CD4-positive, alpha-beta T cell treated with Interleukin-17A for 1 hour (primary cell): ENCODE measurements at places on chromosomes 6 and 20.

DNA sequence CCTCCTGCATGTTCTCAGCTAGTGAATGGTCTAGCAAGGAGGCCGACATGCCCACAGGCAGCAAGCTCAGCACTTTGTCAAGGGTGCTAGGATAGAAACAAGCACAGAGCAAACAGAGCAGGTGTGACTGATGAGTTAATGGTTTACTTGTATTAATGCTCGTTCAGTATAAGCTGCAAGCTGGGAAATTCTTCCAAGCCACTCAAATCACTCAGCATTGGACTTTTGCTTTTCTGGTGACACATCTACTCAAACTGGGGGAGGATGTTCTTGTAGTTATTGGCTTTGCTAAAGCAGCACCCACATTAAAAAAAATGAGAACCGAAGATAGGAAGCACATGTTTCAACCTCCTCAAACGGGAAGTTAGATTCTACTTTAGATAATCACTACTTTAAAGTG lies 43.1 kb upstream of the NEDD9 start:
- DNase-seq: peak; percentile 55

GRCh38 chr20:23200914-23201313 lies 114.8 kb upstream of the CD93 start:
- no peak for DNase-seq

- DNase-seq: no peak
These were observed 67.9 kb upstream of the RNF24 start for GRCh38 chr20:4083098-4083865.

- no peak for DNase-seq
These were observed 10.9 kb downstream of the FKBP1A start for GRCh38 chr20:1381753-1382591.

DNA sequence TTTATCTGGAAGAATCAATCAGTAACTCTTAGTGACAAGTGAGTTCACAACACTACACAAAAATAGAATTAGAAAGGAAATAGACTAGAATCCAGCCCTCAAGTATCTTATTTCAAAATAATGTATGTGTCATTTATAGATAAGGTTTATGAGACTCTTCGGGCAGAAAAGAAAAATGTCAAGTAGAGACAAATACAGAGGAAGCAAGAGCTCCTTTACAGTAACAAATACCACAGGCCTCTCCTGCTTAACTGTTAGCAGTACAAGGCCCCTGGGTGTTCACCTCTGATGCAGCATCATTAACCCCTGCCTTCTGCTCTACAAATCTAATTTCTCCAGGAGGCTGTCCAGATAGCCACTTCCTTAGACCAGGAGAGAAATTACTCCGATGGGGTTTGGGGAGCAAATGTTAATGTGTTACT lies 76.7 kb downstream of the UBE3D start:
- no peak for DNase-seq

DNA sequence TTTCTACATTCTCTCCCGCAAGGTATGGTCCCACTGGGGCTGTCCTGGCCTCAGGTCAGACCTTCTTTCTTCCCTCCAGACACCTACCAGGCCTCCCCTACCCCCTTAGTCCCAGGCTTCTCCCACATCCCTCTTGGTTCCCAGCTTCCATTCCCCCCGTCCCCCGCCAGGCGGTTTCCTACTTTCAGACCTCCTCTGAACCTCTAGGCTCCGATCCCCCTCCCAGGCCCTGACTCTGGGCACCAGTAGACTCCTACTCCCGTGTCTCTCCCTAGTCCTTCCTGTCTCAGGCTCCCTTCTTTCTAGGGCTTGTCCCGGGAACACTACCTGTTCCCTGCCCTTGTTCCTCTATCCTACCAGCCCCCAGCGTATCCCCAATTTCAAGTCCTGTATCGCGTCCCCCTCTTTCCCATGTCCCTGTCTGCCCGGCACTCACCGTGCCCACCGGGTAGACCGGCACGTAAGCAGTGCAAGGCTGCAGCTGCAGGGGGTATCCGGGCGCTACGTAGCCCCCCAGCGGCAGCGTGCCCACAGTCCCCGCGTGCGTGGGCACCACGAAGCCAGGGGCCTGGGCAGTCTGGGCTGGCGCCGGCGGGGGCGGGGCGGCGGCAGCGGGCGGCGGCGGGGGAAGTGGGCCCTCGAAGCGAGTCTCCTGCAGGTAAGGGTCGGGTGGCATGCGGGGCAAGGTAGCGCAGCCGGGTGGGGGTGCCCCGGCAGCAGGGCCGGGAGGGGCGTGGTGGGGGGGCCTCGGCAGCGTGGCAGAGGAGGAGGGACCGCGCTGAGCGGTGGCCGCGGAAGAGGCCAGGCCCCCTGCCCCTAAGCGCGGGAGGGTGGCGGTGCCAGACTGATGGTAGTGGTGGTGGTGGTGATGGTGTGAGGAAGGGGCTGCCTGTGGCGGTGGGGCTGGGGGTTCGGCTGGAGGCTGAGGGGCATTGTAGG lies 1.5 kb downstream of the PRRT1 start:
- no peak for DNase-seq

DNA sequence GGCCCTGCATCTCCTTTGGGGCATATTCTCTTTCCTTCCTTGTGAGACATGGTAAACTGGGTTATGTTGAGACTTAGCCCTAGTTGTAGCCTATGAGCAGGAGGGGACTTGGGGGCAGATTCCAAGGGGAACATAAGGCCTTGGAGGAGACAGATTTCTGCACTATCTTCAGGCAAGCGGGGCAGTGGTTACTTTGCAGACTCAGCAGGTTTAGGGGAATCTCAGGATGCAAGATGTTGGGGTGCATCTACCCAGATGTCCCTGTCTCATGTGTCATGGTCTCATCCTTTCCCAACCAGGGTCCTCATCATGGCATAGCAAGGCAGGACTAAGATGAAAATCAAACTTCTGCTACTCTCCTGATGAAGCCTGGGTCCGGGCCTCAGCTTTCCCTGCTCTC lies 58.6 kb upstream of the PTPRT start:
- no peak for DNase-seq

DNA sequence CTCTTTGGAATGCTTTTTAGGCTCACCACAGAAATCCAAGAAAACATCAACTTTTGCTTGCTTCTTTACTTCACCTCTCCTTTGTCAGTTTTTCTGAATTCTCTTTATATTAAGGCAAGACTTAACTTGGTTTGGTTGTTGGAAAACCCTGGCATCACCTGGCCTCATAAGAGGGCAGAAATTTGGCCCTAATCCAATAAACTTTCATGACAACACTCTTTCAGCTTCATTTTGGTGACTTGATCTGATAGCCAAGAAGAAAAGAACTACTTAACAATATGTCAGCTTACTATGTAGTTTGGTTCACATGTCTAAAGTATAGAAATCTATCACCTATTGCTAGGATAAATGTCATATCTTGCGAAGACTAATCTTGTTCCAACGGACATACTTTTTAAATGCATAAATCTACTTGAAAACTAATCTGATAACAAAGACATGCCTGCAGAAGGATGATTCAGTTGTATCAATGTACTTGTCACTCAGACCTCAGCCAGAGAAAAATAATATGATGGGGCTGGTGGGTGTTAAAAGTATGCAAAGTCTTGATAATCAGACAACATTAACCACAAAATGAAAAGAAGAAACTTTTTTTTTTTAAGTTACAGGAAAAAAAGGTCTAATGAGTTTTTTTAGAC lies 19.3 kb upstream of the HBS1L start:
- DNase-seq: no peak

GRCh38 chr6:1009103-1009502 lies 302.8 kb upstream of the FOXQ1 start:
- no peak for DNase-seq
